ENCODE measurements at places on chromosomes 6 and 20.

DNA sequence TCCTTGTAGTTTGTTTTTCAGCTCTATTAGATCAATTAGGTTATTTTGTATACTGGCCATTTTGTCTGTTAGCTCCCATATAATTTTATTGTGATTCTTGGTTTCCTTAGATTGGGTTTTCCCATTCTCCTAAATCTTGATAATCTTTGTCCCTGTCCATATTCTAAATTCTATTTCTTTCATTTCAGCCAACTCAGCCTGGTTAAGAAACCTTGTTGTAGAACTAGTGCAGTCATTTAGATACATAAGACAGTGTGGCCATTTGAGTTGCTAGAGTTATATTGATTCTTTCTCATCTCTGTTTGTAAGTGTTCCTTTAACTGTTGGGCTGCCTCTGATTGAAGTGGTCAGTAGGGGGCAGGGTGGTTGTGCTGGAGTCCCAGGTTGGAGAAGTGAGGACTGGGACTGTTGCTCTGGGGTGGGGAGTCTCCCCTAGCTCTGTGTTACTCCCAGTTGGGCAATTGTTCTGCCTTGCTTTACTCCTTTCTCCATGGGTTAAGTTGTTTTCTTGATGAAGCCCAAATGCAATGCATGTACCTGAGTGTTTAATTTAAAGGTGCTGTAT is 98.8 kb upstream of the NRN1 start:
- no peak for DNase-seq

DNA sequence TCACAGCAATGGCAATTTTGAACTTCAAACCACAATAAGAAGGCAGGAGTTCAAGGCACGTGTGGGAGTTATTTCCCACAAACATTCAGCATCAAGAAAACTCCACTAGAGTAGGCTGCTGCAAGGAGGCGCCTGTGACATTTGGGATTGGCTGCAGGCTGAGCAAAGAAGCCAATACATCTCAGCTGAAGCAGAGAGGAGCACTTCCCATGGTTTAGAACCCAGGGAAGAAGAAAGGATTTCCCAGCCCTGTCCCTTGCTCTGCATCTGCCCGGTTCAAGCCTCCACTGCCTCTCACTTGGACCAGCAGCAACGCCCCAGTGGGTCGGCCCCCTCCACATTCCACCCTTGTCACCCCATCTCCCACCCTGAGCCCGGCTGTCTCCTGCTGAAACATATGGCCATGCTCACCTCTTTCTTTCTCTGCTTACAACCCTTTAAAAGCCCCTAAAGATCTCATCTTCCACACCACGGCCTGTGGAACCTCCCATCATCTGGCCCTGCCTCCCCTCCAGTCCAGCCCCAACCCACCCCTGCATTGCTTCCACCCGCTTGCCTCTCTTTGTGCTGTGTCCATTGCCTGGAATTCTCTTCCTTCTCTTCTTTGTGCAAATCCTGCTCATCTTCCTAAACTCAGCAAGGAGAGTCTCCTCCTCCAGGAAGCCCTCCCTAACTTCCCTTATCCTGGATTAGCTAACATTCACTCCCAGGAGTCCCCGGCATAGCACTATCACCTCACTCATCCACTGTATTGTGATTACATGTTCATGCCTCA is 128.3 kb downstream of the ANKRD60 start:
- DNase-seq: no peak

- no peak for DNase-seq
Measured at GRCh38 chr20:34549291-34549928, 9.1 kb upstream of the MAP1LC3A start.

GRCh38 chr20:4216142-4216735 is 200.9 kb upstream of the RNF24 start:
- no peak for DNase-seq

DNA sequence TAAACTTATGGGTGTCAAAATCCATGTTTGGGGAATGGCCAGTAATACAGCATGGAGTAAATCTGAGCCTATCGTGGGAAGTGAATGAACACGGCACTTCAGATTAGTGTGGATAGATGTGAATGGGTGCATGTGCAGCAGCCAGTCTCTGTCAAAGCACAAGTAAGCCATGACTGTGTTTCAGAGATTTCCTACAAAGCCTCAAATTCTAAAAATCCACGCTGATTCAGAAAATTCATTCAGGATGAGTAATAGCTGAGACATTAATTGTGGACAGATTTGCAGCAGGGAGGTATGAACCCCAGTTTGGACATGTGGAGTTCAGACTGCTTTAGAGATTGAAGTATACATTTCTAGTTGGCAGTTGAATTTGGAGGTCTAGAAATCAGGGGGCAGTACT is 115.1 kb downstream of the QKI start:
- no peak for DNase-seq
